ENCODE measurements at places on chromosomes 2 and 18.

DNA sequence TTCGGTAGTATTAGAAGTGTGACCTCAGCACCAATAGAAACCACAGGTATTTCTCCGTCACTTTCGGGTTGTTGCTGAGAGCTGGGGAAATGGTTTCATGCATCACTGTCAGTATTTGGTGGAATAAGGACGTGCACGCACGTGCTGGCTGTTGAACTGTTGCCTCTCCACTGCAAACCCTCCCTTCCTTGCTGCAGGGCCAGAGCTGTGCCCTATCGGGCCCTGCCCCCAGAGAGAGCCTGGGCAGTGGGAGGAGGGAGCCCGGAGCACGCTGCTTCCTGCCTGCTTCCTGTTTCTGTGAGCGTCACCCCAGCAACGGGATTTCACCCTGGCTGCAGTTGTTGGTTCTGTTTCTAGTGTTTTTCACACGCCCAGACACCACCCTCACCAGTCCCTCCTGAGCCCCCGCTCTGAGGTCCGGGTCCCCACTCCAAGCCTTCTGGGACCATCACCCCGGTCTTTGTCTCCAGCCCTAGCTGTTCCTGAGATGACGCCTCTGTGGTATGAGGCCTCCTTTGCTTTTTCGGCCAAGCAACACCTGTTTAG, 47.4 kb downstream of the LRRFIP1 start:
- peak; percentile 70 for DNase-seq

- DNase-seq: no peak
These were observed 124.5 kb downstream of the PLB1 start for GRCh38 chr2:28620291-28620793.

DNA sequence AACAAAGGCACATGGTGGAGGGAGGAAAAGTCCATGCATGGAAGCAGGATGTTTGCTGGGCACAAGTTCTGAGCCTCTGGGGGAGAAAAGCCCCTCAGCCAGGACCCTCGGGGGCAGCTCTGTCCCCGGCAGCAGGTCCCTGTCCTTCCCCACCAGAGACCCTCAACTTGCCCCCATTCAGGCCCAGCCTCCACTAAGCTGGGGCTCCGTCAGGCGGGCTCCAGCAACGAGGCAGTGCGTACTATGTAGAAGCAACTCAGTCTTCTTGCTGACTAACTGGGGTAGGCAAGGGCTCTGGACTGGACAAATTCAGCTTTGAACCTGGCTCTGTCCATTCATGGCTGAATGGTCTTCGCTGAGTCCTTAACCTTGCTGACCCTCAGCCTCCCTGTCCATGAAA, 23.0 kb downstream of the CFAP65 start:
- no peak for DNase-seq

GRCh38 chr2:194301946-194302345, 1355.1 kb upstream of the SLC39A10 start:
- DNase-seq: no peak

GRCh38 chr2:64975232-64975821, 13.9 kb upstream of the SLC1A4 start:
- peak; percentile 75 for DNase-seq

DNA sequence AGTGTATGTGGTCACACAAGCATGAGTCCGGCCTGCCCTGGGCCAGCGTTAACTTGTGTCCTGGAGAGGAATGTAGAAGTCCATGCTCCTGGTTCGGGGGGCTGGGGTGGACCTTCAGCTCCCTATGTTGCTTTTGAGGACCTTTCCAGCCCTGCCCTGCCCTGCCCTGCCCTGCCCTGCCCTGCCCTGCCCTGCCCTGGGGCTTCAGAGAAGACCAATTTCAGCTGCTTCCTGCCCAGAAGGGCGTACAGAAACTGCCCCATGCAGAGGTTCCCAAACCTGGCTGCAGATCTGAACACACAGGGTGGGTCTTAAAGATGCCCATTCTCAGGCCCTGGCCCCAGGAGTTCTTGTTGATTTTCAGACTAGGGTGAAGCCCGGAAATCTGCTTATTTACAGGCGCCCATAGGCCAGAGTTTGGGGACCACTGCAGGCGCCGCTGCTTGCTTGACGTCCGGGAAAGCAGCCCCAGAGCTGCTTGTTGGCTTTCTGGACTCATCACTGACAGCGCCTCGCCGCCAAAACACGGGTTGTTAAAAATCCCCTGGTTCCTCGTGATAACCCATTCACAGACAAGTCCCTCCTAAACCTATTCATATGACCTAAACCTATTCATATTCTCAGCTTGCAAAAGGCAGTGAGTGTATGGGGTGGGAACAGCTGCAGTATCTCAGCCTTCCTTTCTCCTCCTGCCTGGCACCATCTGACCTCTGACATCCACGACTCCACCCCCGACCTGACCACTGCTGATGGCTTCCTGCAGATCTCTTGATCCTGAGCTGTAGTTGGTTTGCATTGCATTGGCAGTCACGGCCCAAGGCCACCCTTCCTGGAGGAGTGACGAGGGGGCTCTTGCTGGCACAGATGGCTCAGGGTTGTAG, 198.3 kb downstream of the GLI2 start:
- no peak for DNase-seq

All from kidney epithelial cell (primary cell).